ENCODE measurements at places on chromosomes 3 and 15.

- no peak for DNase-seq
Observed at GRCh38 chr3:59072681-59073080, 22.9 kb upstream of the CFAP20DC start.

GRCh38 chr3:23806534-23807423 is 1.0 kb downstream of the UBE2E1 start:
- DNase-seq, result no peak

GRCh38 chr15:52294881-52295420 is 653 bp downstream of the MYO5C start:
- DNase-seq, result no peak

GRCh38 chr15:68989541-68990230 is 24.8 kb upstream of the NOX5 start:
- no peak for DNase-seq

- no peak for DNase-seq
Observed at GRCh38 chr15:43316971-43317346, 13.4 kb downstream of the LCMT2 start.

DNA sequence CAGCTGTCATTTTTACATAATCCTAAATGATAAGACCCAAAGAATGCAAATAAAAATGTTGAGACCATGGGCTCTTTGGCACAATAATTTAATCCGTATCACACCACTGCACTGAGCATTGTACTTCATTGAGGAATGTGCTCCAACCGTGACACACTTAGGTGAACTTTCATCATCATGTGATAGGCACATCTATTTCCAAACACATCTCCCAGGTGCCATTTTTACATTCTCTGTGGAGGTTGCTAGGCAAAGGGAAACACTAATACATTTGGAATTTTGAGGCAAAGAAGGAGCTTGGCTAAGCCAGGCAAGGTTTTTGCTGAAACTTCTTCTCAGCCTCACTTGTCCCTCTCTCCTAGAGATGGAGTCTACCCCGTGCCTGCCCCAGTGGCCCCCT is 68.7 kb downstream of the LRTM1 start:
- DNase-seq, result no peak

DNA sequence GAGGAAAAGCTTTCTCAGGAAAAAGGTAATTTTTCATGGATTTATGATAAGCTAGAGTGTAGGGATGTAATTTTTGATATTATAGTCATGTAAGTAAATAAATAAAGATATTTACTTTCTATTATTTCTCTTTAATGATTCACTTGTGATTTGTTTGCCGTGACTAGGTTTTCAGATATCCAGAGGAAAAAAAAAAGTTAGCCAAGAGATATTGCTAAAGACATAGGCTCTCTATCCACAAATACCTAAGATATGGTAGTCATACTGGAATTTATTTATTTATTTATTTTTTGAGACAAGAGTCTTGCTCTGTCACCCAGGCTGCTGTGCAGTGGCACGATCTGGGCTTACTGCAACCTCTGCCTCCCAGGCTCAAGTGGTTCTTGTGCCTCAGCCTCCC is 59.9 kb downstream of the AP4E1 start:
- DNase-seq, result no peak

- DNase-seq, result no peak
Observed at GRCh38 chr15:27500206-27500605, 529.2 kb downstream of the GABRG3 start.

- DNase-seq, result no peak
Observed at GRCh38 chr3:104564045-104564643, 802.6 kb upstream of the ALCAM start.

DNA sequence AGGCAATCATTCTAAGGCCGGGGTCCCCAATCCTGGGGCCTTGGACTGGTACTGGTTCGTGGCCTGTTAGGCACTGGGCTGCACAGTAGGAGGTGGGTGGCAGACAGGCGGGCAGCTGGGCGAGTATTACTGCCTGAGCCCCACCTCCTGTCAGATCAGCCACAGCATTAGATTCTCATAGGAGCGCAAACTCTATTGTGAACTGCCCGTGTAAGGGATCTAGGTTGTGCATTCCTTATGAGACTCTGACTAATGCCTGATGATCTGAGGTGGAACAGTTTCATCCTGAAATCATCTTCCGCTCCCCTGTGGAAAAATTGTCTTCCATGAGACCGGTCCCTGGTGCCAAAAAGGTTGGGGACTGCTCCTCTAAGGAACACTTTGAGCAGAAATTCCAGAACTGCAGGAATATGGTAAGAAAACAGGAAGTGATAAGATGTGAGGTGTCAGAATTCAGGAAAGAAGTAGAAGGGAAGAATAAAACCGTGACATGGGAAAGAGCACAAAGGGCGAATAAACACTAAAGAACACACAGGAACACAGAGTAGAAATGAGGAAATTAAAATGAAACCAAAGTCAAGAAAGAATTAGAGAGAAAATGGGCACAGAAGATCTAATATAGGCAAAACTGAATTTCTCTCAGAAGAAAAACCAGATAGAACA is 57.6 kb downstream of the PDCD6IP start:
- no peak for DNase-seq

GRCh38 chr15:39582286-39582976 is 1.6 kb downstream of the THBS1 start:
- no peak for DNase-seq

DNA sequence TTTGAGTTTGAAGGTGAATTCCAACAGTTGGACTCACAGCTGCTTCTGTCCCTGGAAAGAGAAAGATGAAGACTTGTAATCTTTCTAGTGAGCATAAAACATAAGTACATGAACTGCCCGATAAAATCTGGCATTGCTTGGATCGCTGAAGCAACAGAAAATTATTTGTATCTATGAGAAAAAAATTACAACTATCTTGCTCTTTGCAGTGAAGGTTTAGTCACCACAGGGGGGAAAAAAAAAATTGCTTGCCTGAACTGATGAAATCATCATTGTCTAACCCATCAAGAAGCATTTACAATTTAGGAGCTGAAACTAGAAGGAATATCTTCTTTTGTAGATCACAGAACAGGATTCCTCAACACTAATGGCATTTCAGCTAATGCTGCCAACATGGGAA is 20.0 kb downstream of the TMEM207 start:
- DNase-seq, result no peak
